ENCODE measurements at places on chromosomes 12 and 14. TPM values are rescaled to one million over a fixed set of nuclear protein-coding genes. Genes with fewer than 3 reads are reported as not detected.

Gene AQP2
- not detected for total RNA-seq

Gene PTPRQ
- 0.14 TPM for total RNA-seq

Gene KRT73
- not detected for total RNA-seq

Gene SLC10A1
- not detected for total RNA-seq

DNA sequence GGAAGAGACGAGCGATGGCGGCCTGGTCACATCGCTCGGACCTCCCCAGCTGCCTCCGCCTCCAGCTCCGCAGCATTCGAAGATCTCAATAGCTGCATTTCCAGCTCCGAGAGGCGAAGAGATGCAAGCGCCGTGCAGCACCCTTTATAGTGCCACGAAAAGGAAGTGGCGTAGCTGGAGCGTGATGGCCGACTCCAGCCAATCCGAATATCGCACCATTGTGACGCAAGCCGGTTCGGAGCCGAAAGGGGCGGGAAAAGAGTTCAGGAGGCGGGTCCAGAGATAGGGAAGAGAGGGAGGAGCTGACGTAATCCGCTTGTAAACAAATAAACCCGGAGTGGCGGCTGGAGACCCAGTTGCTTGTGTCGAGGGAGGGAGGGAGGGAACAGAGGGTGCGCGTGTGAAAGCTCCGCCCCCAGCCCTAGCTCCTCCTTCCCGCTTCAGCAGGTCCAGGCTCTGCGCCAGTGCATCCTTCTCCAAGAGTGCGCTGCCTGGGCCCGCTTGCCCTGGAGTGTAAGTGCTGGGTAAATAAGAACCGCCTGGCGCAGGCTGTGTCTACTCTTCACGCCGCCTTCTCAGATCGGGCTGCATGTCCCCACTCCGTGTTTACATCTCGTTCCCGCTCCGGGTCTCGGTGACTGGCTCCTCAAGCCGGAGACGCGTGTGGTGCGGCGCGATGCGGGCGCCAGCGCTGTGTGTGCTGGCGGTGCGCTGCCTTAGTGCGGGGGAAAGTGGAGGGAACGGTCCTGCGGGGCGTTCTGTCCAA, at the start of gene BTG1:
Gene BTG1 (minus strand): TSS at position 116 of the 766 bp plus-strand sequence. CDS start 311 bp downstream, outside the sequence.
- H3K27me3 ChIP-seq, result no peaks in the 10 kb centered on the region
- H3K4me1 ChIP-seq, result no peaks in the 10 kb centered on the region

GRCh38 chr12:130770413-130771028, 54.4 kb upstream of the RIMBP2 start:
- no peaks in the 10 kb centered on the region for H3K27me3 ChIP-seq
- H3K4me1 ChIP-seq, result no peaks in the 10 kb centered on the region
- no peak overlapping the region for H3K4me3 ChIP-seq
- DNase-seq, result no peak
- no peak overlapping the region for H3K27ac ChIP-seq
- no peaks in the 10 kb centered on the region for H3K36me3 ChIP-seq

GRCh38 chr14:56004786-56005185, 113.4 kb upstream of the PELI2 start:
- H3K4me3 ChIP-seq, result no peak overlapping the region
- no peaks in the 10 kb centered on the region for H3K27me3 ChIP-seq
- no peak overlapping the region for H3K27ac ChIP-seq
- no peaks in the 10 kb centered on the region for H3K4me1 ChIP-seq
- H3K36me3 ChIP-seq, result no peaks in the 10 kb centered on the region

GRCh38 chr14:101963052-101963451, 1.3 kb upstream of the DYNC1H1 start:
- H3K27me3 ChIP-seq, result no peaks in the 10 kb centered on the region
- no peak overlapping the region for H3K4me3 ChIP-seq
- DNase-seq, result no peak
- no peak overlapping the region for H3K27ac ChIP-seq
- peaks cover 7% of the 10 kb centered on the region for H3K4me1 ChIP-seq

DNA sequence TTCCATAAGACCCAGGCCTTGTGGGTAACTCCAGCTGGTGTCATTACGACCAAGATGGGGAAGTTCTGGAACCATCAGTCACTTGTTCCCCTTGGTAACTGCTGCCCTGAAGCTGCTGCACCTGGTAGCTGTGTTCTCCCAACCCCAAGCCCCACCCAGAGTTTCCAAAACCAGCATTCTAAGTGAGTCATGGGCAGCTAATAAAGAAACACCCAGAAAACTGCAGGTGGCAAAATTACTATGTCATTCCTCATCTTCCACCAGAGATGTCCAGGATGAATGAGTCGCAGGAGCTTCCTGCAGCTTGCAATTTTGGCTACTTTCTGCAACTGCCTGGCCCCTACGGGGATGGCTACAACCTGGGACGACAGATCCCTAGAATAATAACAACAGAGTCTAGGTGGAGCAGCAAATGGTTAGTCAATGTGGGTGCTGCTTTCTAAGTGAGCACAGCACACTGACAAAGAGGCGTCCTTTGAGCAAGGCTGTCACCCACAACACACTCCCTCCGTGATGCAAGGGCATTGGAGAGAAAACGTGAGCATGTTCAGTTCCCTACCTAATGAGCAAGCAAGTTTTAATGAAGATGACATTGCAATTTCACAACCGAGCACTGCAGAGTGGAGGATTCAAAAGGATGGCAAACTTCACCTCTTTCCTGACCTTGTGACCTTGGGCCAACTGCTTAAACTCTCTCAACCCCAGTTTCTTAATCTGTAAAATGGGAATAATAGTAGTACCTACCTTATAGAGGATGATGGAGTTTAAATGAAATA, 301.4 kb upstream of the NOS1 start:
- no peaks in the 10 kb centered on the region for H3K27me3 ChIP-seq
- no peaks in the 10 kb centered on the region for H3K4me1 ChIP-seq
- DNase-seq, result no peak
- no peak overlapping the region for H3K4me3 ChIP-seq
- no peak overlapping the region for H3K27ac ChIP-seq

DNA sequence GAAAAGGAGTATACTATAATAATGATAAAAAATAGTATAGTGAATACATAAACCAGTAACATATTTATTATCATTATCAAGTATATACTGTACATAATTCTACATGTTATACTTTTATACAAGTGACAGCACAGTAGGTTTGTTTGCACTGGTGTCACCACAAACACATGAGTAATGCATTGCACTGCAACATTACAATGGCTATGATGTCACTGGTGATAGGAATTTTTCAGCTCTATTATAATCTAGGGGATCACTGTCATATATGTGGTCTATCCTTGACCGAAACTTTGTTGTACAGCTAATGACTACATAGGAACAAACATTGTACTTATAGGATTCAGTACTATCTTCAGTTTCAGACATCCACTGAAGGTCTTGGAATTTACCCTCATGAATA, 165.8 kb upstream of the SYT1 start:
- no peak overlapping the region for H3K4me3 ChIP-seq
- H3K4me1 ChIP-seq, result no peaks in the 10 kb centered on the region
- no peaks in the 10 kb centered on the region for H3K27me3 ChIP-seq
- no peaks in the 10 kb centered on the region for H3K36me3 ChIP-seq
- DNase-seq, result no peak

DNA sequence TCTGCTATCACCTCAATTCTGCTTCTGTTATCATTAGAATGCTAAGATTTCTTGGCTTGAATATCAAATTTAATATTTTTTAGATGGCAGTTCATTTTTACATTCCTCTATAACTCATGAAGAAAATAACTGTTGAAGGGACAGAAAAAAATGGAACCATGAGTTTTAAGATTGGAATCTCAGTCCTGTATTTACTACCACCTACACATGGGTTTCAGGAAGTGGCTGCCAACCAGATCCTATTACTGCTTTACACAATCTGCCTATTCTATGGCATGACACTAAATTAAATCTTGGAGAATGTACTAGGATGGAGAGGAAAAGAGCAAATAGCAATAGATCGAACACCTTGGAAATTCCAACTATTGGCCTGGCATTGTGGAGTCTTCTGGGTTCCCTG, 140.8 kb downstream of the DUSP6 start:
- H3K36me3 ChIP-seq, result no peaks in the 10 kb centered on the region
- no peaks in the 10 kb centered on the region for H3K27me3 ChIP-seq
- no peak overlapping the region for H3K4me3 ChIP-seq
- DNase-seq, result no peak

Measured in adrenal gland (tissue), 19 donors.